NCI-H187 treated with DMSO at 0.1 percent for 48 hours (cell line): ENCODE measurements at places on chromosomes 3 and 15.

DNA sequence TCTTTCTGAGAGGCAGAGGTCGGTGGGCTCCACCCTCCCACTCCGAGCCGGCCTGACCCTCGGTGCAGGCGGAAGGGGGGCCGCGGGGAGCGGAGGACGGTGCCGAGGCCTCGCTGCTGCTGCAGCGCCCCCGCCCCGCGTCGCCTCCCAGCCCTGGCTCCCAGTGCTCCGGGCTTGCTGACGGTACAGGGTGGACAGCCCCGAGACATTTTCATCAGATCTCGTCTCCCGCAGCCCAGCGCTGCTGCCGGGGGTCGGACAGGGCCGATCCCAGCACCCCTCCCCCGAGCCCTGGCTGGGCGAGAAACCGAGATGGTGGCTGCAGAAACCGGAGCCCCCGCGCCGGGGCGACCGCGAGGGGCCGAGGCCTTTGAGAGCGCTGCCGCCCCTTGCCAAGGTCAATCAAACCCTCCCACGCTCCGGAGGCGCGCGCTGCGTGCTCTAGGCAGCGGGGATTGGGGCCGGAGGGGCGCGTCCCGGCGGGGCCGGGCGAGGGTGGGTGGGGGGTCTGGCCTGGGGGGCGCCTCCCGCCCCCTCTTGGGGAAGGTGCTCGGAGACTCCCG lies 42.5 kb downstream of the EPHB3 start:
- no peak for DNase-seq

DNA sequence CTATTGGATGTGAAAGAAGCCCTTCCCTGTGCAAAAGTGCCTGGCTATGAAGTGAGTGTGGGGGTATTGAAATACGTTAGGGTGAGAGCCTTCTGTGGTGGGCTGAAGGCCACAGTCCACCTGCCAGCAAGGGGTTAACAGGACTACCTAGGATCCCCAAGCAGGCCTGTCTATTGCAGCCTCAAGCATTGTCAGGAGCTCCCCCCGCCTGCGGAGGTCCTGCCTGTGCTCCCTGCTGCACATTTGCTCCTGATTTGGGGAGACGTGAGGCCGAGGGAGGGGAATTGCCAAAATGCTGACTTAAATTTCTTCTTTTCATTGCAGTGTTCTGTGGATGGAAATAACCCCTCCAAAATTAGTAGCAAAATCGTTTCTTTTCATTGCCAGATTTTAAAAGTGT lies 56.2 kb downstream of the GABRG3 start:
- DNase-seq: no peak

DNA sequence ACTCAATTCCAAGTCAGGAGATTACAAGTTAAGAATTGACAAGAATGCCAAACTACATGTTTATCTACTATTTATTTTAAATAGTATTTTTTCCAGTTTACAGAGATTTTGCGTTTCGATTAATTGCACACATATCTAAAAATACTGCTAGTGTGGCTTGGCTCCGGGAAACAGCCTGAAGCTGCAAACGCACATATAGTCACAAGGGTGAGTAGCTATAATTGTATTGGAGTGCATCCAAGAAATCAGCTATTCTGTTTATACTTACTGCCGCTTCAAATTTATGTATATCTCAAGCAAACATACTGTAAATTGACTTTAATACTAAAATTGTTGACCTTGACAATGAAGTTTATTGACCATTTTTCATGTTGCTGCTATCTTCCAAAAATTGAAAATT lies 77.0 kb upstream of the PLSCR5 start:
- DNase-seq: no peak

DNA sequence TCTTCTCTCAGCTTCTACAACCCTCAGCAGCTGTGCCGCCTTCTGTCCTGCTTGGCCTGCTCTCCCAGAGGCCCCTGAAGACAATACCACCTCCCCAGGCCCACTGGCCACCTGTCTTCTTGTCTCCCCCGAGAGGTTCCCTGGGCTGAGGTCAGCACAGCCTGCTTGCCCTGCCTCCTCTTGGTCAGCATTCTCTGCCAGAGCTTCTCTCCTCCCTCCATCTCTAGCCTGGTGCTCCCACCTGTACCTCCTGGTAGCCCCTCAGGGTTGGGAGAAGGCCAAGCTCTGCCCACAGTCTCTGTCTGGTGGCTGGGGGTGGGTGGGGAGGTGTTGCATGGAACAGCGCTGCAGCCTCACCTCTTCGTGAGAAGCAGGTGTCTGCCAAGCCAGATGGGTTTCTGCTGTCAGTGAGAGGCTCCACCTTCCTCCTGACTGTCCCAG lies 5.6 kb upstream of the ISLR start:
- no peak for DNase-seq

DNA sequence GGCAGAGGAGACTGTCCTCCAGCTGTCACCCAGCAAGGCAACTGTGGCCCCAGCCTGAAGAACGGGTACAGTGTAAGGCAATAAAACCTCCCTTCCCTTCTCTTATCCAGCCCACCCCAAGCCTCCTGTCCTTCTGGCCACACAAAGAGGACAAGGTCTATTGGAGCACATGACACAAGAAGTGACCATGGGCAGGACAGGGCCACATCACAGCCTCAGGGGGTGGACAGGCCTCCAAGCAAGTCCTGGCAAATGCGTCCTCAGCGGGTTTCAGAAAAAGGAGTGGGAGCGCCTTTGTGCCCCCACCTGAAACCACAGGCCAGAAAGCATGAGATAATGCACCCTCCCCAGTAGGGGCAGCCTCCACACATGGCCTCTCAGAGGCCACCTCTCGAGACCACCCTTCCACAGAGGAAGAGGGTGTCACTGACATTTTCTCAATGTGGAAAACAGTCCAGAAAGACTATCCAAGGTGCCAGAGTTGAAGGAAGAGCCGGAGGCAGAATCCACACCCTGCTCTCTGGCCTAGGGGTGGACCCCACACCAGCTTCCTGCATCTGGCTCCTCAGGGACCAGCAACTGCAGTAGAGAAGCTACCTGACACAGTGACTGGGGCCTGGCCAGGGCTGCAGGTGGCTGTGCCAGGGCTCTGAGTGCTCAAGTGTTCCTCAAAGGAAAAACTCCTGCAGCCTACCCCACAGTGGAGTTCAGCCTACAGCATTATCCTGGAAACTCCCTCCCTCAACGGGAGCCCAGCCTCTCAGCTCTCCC lies 43.9 kb downstream of the CCDC12 start:
- no peak for DNase-seq

DNA sequence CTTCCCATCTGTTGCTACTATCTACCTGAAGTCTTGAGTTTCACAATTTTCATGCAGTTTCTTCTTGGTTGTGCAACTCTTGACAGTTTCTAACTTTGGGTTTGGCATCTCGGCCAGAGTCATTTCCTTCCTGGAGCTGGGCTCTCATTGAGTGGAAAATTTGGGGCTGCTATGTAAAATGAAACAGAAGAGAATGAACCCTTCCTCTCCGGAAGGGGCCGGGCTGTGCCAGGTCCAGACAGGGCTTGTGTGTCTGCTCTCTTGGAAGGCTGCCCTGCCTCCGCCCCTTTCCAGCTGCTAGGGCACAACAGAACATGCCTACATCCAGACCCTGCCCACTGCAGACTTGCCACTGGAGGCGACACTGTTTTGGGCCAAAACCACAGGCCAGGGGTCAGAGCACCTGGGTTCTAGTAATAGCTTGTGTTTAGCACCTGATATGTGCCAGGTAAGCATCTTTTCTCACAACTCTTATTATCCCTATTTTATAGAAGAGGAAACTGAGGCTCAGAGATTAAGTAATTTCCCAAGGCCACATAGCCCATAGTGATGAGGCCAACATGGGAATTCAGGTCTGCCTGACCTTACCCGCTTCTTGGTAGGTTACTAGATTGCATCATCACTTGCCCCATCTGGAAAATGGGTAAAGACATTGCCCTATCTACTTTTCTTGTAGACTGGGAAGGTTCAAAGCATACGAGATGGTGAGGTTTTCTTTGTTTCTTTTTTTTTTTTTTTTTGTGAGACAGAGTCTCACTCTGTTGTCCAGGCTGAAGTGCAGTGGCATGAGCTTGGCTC lies 25.0 kb downstream of the IRAK2 start:
- no peak for DNase-seq

DNA sequence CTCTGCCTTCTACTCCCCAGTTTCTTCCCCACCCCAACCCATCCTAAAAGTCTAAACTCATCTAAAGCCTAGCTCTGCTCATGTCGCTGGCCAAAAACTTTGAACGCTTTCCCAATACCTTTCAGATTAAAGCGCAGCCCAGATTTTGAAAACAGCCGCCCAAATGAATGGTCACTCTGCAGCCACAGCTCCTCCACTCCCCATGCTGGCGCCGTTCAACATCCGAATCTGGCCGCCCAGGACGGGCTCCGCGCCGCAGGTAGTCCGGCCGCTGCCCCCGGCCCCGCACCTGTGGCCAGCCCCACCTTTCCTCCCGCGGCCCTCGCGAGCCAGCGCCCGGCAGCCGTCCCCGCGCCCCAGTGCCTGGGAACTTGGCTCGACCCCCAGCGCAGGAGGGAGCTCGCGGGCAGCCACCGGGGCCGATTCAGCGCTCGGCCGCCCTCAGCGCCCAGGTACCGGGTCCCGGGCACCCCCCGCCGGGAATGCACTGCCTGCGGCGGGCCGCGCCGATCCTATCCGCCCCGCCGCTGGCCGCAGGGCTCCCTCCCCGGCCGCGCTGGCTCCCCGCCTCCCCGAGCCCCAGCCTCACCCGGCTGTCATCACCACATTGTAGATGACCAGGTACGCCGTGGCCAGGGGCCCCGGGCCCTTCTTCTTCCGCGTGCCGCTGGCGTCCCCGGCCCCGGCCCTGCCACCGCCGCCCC lies 417 bp downstream of the HACD2 start:
- DNase-seq: no peak

DNA sequence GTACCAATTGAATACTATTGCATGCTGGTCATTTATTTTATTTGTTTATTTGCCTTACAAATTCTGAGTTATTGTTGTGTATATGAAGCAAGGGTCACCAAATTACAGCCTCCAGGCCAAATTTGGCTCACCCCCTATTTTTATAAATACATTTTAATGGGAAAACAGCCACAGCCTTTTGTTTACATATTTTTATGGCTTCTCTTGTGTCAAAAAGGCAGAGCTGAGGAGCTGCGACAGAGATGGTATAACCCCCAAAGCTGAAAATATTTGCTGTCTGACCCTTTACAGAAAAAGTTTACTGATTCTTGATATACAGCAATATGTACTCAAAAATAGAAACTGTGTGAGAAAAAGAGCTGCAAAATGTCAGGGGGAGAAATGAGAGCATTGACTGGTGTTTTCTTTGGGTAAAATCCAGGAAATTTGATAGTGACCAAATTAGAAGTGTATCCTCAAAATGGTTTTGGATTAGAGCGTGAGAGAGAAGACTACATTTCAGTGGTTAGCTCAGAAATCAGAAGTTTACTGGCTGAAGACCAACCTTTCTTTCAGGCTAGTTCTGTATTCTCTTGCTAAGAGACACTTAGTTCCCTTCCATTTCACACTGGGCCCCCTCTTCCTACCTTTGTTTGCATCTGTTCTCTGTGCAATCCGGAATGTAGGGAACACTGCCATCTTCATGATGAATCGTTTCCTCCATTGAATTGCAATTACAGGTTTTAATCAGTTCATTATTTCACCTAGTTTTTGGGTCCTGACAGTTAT lies 757.8 kb downstream of the AGBL1 start:
- no peak for DNase-seq

DNA sequence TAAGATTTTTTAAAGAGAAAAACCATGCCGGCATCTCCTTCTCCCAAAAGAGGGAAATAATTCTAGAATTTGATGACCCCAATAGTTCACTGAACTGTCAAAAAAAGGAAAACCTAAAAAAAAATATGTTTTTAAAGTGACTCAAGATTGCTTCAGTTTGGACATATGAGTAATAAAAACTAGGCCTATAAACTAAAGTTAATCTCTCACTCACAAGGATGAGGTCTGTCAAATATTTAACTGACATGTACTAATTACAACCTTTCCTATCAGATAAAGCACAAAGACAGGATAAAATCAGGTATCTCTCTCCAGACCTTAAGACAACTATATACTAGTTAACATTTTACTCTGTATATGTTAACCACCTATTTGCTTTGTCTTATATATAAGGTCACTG lies 231.9 kb downstream of the NSUN3 start:
- DNase-seq: no peak

DNA sequence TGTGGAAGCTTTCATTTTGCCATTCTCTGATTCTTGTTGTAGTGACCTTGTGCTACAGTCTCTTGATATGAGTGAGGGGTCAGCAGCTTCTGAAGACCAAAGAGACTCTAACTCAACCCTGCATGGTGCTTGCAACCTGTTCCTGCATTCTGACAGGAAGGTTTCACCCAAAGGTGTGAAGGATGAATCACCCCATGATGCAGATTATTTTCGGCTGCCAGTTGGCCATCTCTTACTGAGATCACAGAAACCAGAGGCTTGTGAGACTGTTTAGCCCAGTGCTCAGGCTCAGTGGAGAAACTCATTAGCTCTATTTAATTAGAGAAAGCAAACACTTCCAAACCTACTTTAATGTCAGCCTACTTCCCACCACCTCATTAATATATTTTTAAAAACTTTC lies 29.2 kb upstream of the TPRG1 start:
- DNase-seq: no peak

DNA sequence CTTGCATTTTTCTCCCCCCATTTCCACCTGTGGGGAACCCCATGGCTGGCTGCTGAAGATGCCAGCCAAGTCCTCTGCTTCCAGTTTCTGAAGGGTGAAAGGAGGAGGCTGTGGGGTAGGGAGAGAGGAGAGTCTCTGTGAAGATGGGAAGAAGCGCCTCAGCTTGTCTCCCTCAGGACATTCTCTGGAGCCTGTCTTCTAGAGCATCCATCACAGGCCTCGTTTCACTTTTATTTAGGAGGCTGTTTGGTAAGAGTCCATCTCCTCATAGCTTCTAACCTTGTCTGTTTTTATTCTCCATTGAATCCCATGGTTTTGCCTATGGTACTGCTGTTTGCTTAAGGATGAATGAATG lies 8.8 kb upstream of the LCTL start:
- no peak for DNase-seq
